ENCODE measurements at places on chromosomes 12 and 14.

DNA sequence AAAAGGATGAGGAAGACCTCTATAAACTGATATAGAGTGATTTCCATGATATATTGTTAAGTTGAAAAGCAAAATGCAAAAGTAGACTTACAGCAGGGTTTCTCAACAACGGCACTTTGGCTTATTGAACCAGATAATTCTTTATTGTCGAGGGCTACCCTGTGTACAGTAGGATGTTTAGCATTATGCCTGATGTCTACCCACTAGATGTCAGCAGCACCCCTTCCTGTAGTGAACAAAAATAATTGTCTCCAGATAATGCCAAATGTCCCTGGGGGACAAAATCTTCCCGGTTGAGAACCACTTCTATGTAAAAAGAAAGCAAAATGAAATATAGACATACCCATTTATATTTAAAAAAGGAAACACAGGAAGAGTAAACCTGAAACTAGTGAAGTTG lies 32.4 kb downstream of the ABCD2 start:
- no peak for DNase-seq

- DNase-seq = peak; percentile 28
These were observed 46.2 kb downstream of the BCAT1 start for GRCh38 chr12:24902511-24903328.

GRCh38 chr14:68088451-68088854 lies 268.9 kb downstream of the RAD51B start:
- no peak for DNase-seq

DNA sequence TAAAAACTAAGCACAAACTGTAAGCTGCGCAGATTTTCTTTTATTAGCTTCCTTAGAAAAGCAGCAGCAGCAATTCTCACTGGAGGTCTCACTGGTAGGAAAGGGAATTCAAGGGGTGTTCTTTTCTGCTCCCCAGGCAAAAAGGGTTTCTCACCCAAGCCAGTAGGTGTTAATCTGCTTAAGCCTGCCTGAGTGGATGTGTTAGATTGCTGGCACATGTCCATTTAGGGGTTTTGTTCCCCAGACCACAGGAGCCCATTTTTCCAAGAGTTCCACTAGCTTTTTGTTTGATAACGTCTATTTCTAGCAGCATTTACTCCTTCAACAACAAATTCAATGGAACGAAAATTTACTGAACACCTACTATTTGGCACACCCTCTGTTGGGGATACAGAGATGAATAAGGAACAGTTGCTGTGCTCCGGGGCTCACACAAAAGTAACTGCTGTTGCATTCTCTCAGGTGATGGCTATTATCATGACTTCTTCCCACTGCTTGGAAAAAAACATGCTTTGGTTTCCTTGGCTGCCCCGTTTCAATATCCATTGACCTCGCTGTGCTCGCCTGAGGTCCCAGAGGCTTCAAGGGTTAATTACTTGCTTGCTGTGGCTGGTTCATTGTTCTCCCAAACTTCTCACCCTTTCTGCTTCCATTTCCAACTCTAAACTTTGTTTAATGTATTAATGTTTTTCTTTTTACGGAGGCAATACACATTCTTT lies 31.1 kb upstream of the RIC8B start:
- no peak for DNase-seq

GRCh38 chr14:22872833-22873520 lies 1.4 kb downstream of the LRP10 start:
- no peak for DNase-seq

- no peak for DNase-seq
These were observed 47.5 kb downstream of the NT5DC3 start for GRCh38 chr12:103793512-103794045.

DNA sequence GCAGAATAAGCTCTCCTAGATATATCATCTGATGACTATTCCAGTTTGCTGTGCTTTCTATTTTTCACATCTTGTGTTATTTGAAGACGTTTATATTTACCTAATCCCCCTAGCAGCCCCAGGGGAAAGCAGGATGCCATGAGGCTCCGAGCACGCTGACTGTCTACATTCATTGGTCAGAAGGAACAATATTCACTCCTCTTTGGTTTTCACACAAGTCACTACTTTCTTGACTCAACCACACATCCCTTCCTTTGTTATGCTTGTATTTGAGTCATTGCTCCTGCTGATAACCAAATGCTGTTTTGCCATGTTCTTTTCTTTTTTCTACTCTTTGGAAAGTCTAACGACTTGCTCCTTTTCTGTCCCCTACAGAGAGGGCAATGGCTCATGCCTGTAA lies 86.5 kb upstream of the SLC38A2 start:
- no peak for DNase-seq

DNA sequence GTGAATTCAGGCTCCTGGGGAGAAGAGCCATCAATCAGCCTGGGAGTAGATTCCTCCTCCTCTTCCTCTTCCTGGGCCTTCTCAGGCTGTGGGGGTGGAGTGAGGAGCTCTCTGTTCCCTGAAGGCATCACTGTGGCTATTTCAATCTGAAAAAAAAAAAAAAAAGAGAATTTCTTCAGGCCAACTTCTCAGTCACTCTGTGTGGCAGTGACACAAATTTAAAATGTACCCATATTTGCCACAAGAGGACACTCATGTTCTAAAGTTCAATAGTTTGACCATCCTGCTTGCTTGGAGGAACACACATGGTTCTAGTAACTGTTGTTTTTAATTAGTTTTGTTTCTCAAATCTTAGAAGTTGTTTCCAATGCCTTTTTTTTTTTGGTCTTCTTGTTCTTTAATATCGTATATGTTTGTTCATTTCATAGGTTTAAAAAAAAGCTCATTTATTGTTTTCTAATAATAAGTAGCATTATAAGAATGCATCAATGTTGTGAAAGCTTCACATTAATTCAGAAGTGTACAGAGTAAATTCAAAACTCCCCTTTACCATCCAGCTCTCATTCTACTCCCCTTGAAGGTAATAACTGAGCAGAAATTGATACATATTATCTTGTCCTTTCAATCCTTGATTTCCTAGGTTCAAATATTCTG lies 23.3 kb upstream of the CCER1 start:
- no peak for DNase-seq

DNA sequence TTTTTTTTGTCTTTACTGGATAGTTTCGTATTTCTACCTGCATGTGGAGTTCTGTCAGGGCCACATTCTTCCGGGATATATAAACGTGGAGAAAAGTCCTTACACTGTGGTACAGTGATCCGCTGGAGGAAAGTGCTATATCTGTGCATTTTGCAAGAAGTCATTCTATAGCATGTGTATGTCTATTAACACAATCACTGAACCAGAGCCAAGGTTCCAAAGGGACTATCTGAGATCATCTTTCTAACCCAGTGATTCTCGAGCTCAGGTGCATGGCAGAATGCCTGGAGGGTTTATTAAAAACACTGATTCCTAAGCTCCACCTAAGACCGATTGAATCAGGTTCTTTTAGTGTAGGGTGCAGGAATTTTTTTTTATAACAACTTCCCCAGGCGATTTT lies 354.0 kb downstream of the NRXN3 start:
- DNase-seq = no peak

DNA sequence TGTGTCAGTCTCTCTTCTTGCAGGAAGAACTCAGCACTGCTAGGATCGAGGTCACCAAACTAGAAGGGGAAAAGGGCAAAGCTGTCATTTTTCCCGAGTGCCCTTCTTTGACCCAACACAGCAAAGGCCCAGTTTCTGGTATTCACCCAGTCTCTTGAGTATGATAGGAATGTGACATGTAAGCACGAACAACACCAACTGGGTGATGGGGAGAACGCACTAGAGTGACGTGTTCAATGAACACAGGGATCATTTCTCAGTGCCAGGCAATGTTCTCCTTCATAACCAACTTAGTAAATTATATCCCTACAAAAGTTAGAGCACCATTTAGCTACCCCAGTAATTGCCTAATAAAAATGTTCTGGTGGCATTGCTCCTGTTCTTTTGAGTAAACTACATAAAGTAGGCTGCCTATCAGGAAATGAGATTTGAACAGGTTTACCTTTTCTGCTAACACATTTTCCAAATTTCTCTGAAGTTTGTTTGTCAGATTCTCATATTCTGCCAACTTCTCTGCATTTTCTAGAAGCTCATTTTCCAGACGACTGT lies 64.5 kb downstream of the NIN start:
- no peak for DNase-seq

DNA sequence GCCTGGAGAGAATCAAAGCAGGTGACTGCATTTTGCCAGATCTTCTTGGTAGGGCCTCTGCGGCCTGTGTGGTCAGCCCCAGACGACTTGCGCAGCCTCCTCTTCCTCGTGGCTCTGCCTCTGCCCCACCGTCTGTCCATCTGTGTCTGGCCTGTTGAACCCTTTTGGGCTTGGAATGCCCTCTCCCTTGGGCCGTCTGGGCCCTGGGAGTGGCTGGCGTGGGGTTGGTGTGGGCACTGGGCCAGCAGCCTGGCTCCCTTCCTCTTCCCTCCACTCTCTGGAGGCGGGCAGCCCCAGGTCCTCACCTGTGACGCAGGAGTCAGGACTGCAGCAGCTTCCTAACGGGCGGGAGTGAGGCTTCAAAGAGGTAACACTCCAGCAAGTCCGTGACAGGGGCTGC lies 9.7 kb upstream of the CCDC197 start:
- no peak for DNase-seq

- DNase-seq = no peak
These were observed 32.3 kb downstream of the DIO3 start for GRCh38 chr14:101593411-101594238.

DNA sequence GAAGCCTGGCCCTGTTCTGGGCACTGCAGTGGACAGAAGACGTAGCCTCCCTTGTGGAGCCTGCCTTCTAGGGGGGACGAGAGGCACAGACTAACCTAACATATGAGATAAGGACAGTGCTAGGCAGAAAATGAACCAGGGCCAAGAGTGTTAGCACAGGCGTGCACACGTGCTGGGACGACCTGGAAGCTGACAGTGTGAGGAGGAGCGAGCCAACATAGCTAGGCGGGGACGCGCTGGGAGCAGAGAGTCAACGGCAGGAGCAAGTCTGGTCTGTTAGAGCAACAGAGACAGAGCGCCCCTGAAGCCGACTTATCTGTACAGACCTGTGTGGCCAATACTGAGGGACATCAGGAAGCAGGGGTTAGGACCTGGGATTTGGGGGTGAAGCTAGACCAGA lies 8.0 kb downstream of the PXMP2 start:
- no peak for DNase-seq

- DNase-seq = no peak
These were observed 58.1 kb upstream of the PRMT8 start for GRCh38 chr12:3432868-3433267.

DNA sequence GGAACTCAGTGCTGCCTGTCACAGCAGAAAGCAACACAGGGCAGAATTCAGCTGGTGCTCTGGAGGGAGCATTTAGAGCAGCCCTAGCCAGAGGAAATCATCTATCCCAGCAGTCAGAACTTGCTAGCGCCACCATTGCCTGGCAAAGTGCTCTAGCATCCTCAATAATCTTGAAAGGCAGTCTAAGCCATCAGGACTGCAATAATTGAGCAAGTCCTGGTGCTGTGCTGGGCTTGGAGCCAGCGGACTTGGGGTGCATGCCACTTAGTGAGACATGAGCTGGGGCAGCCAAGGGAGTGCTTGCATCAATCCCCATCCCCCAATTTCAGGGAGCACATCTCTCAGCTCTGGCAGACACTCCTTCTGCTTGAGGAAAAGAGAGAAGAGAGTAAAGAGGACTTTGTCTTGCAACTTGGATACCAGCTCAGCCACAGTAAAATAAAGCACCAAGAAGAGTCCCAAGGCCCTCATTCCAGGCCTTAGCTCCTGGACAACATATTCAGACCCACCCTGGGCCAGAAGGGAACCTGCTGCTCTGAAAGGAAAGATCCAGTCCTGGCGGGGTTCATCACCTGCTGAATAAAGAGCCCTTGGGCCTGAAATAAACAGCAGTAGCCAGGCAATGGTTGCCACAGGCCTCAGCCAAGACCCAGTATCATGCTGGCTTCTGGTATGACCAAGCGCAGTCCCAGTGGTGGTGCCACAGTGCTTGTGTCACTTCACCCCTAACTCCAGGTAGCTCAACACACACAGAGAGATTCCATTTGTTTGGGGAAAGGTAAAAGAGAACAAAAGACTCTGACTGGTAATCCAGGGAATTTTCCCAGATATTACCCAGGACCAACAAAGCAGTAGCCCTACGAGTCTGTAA lies 44.5 kb upstream of the ZDHHC17 start:
- DNase-seq = no peak

GRCh38 chr12:93714382-93714781 lies 37.2 kb downstream of the CRADD start:
- no peak for DNase-seq

DNA sequence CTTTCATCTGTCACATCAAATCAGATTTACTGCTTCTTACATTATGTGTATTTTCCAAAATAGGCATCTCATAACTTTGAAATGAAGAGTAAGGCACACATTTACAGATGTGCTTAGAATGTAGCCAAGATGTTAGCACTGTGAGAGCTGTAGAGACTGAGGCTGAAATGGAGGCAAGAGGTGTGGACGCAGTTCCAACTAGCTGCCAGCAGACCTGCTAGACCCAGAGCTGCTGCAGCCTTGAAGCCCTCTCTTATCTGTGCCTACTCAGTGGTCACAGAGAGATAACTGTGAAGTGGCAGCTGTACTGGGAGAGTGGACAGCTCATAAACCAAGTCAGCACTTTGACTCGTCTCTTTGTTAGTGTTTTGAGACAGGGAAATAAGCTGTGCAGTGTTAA lies 470.9 kb downstream of the CCER1 start:
- DNase-seq = no peak

GRCh38 chr14:54667026-54667744 lies 100.3 kb downstream of the SAMD4A start:
- no peak for DNase-seq

GRCh38 chr12:121860257-121860656 lies 1.6 kb upstream of the HPD start:
- no peak for DNase-seq

GRCh38 chr14:105931808-105932483 lies 405.6 kb downstream of the TMEM121 start:
- DNase-seq = no peak

GRCh38 chr12:54917001-54917488 lies 62.7 kb downstream of the MUCL1 start:
- DNase-seq = no peak

GRCh38 chr12:67698672-67699581 lies 50.4 kb downstream of the DYRK2 start:
- DNase-seq = peak; percentile 62

GRCh38 chr14:33754261-33754660 lies 196.6 kb downstream of the EGLN3 start:
- DNase-seq = no peak

GRCh38 chr12:77401770-77402081 lies 336.4 kb upstream of the E2F7 start:
- DNase-seq = no peak

- DNase-seq = no peak
These were observed 227.0 kb downstream of the ANO2 start for GRCh38 chr12:5718073-5718472.

- DNase-seq = no peak
These were observed 99.3 kb downstream of the SPTSSA start for GRCh38 chr14:34362641-34363251.

- peak; percentile 93 for DNase-seq
These were observed at the start of gene CD4 for GRCh38 chr12:6788972-6789924. TSS of gene CD4 (plus strand) at chr12:6789528. CDS start at chr12:6800139, 10,611 bp downstream.

- DNase-seq = no peak
These were observed 114.5 kb upstream of the NCOR2 start for GRCh38 chr12:124681779-124682391.

GRCh38 chr14:90562652-90563051 lies 165.8 kb downstream of the CALM1 start:
- DNase-seq = no peak

GRCh38 chr14:39877577-39878190 lies 445.5 kb upstream of the FBXO33 start:
- no peak for DNase-seq

GRCh38 chr12:131085125-131085815 lies 131.6 kb downstream of the ADGRD1 start:
- DNase-seq = no peak

- no peak for DNase-seq
These were observed 169.2 kb upstream of the MYL2 start for GRCh38 chr12:111089616-111090015.
